CD4-positive, alpha-beta T cell treated with Interleukin-1 beta for 1 hour (primary cell): ENCODE measurements at places on chromosomes 5 and 9.

- no peak for DNase-seq
Observed at GRCh38 chr5:138274189-138274853, at the start of gene GFRA3. GFRA3 (minus strand) TSS chr5:138274621; CDS start chr5:138274424, 197 bp downstream.

- no peak for DNase-seq
Observed at GRCh38 chr5:148793261-148793660, 33.1 kb upstream of the ADRB2 start.

- no peak for DNase-seq
Observed at GRCh38 chr9:132651259-132651658, 18.5 kb downstream of the DDX31 start.

GRCh38 chr9:80605129-80605528, 1033.4 kb downstream of the TLE4 start:
- no peak for DNase-seq

- DNase-seq, result no peak
Observed at GRCh38 chr5:27491047-27491446, 452.7 kb upstream of the CDH9 start.

GRCh38 chr5:19555876-19556275, 432.1 kb downstream of the CDH18 start:
- no peak for DNase-seq

DNA sequence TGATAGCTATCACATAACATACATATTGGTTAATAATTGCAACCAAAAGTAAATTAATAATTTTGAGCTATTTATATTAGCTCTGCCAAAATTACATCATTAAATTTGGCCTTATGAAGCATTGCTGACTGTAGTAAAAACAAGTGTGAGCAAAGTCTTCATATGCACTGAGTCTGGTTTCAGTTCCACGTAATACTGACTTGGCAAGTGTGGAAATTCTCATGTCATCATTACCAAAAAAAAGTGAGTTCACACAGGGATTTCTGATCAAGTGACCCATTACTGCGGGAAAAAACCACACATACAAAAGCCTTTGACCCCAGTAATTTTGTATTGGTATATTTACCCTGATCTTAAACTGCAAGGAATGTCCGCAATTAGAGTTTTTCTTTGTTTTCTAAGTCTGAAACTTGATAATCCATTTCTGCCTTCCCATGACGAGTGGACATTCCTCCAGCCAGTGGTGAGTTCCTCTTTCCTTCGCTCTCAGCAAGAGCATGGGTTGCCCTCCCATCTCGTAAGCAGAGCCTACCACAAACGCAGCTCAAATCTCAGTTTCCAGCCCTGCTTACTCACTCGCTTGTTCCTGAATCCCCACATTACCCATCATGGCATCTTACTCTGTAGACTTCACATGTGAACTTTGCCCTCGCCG, 220.2 kb upstream of the DMRT1 start:
- DNase-seq, result no peak

DNA sequence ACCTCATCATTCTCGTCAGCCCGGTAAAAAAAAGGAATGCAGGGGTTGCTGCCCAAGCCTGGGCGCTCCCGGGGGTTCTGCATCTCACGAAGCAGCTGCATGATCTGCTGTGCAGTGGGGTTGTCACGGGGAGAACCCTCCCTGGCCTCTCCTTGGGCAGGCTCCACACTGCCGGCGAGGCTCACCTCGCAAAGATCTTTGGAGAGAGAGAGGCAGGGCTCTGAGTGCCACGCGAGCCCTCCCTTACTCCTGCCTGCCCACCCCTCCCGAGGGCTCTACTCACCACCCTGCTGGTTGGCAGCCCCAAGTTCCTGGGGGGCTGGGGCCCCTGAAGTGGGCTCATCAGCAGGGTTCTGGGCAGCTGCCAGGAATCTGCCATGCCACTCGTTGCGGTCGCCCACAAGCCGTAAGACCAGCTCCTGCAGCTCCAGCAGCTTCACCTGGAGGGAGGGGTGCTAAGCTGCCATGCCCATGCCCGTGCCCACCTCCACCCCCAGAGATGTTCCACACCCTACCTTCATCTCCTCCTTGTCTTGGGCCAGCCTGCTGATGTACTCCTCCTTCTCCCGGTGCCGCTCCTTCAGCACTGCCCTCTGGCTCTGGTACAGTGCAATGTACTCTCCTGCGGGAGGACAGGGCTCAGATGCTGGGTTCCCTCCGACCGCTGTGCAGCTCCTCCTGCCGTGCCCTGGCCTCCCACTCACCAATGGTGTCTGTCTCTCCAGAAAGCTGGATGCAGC, 18.6 kb downstream of the GOLGA2 start:
- no peak for DNase-seq

DNA sequence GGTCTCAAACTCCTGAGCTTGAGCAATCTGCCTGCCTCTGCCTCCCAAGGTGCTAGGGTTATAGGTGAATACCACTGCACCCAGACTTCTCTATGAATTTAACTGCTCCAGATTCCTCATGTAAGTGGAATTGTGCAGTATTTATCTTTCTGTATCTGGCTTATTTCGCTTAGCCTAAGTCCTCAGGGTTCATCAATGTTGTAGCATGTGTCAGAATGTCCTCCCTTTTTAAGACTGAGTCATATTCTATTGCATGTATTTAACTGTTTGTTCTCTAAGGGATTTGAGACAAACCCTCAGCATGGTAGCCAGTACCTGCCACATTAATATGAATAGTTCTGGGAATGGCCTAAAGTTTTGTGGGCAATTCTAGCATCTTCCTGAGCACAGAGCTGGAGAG, 53.9 kb upstream of the TUT7 start:
- DNase-seq, result no peak

DNA sequence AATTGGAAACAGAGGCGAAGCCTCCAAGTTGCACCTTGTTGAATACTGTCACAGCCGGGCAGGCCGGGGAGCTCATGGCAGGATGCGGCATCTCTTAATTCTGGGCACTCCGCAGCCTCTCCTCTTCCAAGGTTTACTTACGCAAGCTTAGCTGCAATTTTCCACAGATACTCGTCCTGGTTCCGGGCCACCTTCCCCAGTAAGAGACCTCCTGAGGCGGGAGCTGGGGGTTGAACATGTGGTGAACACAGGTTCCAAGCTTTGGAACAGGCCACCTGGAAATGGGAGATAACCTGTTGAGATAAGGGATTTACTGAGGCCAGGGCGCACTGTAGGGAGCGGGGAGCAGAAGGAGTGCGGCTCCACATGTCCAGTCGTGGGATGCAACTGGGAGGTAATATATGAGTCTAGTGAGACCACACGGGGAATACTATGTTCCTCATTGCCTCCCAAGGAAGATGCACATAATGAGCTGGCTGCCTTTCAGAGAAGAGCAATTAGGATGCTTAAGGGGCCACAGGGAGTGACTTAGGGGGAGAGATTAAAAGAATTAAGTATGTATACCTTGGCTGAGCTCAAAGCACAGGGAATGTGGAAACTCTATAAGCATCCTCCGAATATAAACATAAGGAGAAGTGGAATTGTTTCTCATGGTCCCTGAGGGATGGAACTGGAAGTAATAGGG, 335.2 kb downstream of the CWC27 start:
- DNase-seq, result no peak

DNA sequence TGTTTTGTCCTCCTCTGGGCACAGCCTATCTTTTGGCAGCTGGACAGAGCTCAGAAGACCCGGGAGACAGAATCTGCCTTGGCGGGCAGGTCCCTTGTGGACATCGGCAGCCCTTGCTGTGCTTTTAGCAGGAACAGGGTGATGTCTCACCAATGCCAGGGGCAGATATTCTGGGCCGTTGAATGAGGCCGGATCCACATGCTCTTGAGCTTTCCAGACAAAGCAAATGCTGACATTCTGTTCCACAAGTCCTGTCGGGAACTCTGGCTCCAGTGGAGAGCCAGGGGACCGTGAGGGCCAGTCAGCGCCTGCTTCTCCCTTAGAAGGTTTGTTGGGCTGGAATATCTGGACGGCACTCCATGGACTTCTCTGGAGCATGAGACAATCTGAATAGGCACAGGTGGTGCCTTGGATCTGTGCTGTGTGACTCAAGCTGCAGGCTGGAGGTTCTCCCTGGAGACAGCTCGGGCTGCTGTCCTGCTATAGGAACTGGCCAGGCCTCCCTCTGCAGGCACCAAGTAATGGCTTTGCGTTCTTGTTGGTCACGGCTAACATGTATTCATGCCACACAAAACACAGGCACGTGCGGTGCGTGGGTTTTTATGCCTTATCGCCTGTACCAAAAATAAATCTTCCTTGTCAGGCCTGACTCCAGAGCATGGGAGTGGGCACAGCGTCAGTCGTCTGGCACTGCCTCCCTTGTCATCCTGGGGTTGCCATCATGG, 80.3 kb downstream of the GADD45G start:
- DNase-seq, result no peak

GRCh38 chr5:136811551-136811950, 446.2 kb upstream of the TRPC7 start:
- DNase-seq, result no peak

- DNase-seq, result no peak
Observed at GRCh38 chr9:106941916-106942315, 79.0 kb downstream of the ZNF462 start.

GRCh38 chr5:155046591-155046990, 33.0 kb downstream of the KIF4B start:
- DNase-seq, result no peak

DNA sequence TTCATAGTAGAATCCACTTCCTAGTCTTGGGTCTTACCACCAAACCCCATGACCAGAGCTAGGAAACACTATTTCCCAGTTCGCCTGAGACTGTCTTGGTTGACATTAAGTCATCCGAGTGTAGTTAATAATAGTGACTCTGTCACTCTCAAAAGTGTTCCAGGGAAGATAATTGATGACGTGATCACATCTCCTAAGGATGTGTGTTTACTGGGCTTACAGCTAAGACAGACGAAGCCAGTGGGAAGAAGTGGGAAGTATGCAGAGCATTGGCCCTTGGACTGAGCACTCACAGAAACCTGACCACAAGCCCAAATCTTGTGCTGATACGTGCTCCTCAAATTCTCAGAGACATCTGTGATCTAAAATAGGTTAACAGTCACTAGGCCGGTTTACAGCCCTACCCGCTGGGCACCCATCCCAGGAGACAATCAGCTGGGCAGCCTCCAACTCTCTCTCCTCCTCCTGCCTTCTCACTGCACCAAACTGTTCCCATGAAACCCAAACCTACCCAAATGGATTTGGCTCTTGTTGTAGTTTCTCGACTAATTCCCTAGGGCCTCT, 316.6 kb downstream of the TLE1 start:
- no peak for DNase-seq

DNA sequence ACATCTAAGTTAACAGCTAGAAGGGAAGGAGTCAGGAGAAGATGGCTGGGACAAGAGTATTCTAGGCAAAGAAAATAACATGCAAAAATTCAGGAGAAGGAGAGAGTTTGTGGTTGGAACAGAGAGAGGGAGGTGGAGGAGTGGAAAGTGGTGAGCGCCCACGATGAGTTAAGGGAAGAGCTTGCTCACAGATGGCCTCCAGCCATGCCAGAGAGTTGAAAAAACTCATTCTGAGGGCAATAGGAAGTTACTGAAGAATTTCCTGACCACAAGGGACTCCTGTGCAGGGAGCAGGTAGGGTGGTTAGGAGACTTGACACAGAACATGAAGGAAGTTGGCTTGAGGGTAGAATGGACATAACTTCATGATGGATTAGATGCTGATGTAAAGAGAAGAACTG, 159.7 kb downstream of the DOCK2 start:
- no peak for DNase-seq

GRCh38 chr5:39755986-39756385, 331.2 kb upstream of the DAB2 start:
- DNase-seq, result no peak

GRCh38 chr9:124934290-124934689, 6.6 kb downstream of the GOLGA1 start:
- DNase-seq, result no peak

- DNase-seq, result no peak
Observed at GRCh38 chr5:60540856-60541805, 158.8 kb downstream of the DEPDC1B start.

GRCh38 chr5:3116366-3116765, 364.9 kb upstream of the IRX2 start:
- DNase-seq, result no peak

DNA sequence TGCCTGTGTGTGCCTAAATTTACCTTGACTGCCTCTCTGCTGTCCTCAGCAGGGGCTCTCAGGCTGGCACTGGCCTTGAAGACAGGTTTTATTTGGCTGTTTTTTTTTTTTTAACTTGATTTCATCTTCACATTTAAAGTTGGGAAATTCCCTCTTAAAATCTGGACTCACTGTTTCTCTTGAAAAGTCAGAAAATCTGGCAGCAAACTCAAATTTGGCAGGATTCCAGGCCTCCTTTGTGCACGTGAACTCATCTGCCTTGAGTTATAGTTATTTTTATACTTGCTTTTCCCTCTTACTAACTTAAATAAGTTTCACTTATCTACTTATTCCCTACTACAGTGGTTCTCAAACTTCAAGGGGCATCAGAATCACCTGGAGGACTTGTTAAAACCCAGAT, 118.4 kb upstream of the MAP3K1 start:
- no peak for DNase-seq

DNA sequence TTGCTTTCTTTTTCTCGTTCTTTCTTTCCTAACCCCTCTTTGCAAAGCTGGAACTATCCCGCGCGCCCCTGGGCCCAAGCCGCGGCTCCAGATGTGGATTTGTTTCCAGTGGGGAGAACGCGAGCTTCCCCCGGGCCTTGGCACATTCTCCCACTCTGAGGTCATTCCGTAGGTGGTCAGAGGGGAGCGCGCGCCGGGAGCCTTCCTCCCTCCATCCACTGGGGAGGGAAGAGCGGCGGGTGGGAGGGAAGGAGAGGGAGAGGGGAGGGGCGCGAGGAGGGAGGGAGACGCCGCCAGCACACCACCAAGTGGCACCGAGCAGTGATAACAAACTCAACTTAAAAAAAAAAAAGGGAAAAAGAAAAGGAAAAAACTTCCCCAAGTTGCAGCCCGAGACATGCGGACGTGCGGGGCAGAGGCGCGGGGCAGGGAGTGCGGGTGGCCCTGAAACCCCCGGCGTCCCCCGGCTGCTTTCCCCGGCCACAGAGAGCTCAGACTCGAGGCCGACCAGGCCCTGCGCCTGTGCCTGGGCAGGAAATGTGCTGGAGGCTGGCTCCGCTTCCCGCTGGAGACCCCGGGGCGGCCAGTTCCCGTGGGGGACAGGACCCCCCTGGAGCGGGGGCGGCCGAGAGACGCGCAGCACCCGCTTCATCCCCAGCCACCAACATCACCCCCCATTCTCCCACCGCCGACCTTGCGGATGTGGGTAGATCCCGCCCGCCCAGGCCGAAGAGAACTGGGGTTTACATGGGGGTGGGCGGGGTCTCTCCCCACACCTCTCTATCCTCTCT, 3.1 kb downstream of the IER5L start:
- DNase-seq, result no peak

GRCh38 chr9:16150938-16151650, 598.3 kb downstream of the CCDC171 start:
- no peak for DNase-seq
